ENCODE measurements at places on chromosomes 5 and 9.

DNA sequence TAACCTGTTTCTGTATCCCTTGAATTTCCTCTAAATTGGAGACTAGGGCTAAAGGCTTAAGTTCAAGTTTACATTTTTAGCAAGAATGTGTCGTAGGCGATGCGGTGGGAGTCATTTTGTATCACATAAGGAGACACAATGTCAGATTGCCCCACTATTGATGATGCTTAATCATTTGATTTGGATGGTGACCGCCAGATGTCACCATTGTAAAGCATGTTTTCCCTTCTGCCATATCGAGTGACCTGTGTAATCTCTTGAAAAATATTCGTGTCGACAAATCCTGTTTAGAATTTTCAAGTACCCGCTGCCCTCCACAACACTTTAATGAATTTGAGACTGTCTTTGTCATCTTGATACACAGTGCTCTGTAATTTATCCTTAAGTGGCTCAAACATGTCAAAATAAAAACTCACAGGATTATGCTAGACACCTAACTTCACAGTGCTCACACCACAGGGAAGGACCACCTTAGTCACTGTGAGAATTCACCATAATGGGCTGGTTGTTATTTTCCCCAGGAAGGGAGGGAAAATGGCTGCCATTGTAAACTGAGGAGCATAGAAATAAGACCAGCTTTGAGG, 34.5 kb upstream of the SLC46A2 start:
- peak; percentile 58 for DNase-seq

DNA sequence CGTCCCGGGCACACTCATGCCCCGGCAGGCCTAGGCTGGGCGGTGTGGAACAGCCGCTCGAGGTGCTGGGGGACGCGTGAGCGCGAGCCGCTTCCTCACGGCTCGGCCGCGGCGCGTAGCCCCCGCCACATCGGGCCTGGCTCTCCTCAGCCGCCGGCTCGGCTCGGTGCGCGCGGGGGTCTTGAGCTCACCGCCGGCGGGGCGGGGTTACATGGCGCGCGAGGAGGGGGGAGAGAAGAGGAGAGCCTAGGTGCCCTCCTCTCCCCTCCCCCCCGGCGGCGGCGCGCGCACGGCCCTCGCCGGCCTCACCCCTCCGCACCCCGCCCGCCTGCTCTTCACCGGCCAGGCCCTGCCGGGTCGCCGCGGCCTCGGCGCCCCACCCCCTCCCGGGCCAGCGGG, 7.7 kb downstream of the RANBP6 start:
- DNase-seq: peak; percentile 52

- no peak for DNase-seq
Measured at GRCh38 chr9:92035146-92035545, 80.1 kb downstream of the SPTLC1 start.

GRCh38 chr5:135384898-135385297, 14.1 kb downstream of the MACROH2A1 start:
- no peak for DNase-seq

Measured in RPMI7951 (cell line).